ENCODE measurements at places on chromosomes 4 and X.

GRCh38 chr4:153679486-153679885 is 4.6 kb upstream of the TLR2 start:
- DNase-seq = no peak

GRCh38 chrX:34778916-34779315 is 121.8 kb upstream of the TMEM47 start:
- peak; percentile 46 for DNase-seq

DNA sequence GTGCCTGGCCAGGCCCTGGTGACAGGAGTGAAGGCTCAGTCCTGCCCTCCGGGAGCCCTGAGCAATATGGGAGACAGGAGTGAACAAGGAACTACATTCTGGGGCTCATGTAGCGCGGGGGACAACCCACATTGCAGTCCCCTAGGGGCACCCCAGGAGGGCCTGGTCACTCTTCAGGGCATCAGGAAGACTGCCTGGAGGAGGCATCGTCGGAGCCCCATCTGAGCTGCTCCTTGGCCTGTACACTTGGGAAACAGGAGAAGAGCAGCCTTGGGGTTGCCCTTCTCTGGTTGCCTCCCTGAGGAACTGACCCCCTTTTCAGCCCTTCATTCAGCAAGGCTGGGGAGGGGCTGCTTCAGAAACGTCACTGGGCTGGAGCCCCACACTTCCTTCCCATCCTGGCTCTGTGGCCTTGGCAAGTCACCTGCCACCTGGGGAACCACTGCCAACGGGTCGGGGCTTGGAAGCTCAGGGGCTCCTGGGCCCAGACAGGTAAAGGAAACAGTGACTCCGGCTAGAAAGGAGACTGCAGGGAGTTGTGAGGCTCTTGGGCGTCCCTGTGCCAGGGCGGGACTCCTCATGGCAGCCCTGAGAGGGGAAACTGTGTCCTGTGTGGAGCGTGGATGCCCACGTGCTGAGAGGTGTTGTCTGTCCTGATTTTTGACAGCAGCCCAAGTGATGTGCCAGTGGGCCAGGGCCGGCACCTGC is 10.1 kb downstream of the WFS1 start:
- no peak for DNase-seq

DNA sequence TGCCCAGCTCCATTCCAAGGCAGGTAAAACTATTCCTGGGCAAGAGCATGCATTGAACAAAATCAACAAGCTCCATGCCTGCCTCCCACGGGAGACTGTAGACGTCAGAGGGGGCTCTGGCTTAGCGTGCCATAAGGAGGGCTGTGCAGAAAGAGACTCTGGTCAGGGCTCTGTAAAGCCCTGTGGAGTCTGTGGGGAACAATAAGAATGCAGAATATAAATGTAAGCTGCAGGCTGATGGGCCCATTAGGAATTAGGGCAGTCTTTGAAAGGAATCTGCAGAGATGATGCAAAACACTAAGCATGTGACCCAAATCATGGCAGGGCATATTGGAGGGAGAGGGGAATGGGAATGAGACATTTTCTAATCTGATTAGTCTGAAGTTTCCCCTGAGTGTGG is 170.3 kb downstream of the EFHC2 start:
- no peak for DNase-seq

- DNase-seq = no peak
Measured at GRCh38 chrX:74272230-74272629, 31.8 kb upstream of the ZCCHC13 start.

DNA sequence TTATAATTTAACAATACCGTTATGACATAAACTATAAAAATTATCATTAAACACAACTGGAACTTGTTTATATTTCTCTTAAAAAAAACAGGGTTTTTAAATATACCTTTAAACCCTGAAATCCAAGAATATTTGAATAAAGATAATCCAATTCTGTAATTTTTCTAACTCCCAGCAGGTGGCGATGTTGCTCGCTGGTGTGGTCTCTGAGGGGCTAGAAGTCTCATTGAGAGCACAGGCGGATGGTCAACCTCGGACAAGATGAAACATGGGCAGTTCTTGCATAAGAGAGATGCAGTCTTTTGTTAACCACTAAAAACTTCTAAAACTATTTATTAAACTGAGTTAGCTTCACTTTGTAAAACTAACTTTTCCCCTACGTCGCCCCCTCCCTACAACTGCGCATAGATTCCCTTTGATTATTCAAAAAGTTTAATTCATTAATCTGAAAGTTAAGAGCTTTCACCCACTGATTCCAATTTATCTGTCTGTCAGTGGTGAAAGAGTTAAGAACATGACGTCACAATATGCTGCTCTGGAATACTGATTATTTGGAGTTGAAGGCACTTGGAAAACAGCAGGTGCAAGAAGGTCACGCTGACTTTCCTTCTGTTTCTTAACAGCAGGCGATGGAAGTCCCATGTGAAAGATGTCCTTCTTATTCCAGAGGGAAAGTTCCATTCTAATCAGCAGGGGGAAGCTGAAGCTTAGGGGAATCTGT is 29.5 kb downstream of the DMP1 start:
- peak; percentile 3 for DNase-seq

- no peak for DNase-seq
Measured at GRCh38 chrX:100599456-100599855, 14.7 kb downstream of the TNMD start.

Data from BJ (cell line).